ENCODE measurements at places on chromosomes 3 and 15.

GRCh38 chr15:70063980-70064379, 33.7 kb downstream of the TLE3 start:
- DNase-seq, result no peak

- DNase-seq, result no peak
Measured at GRCh38 chr3:183524476-183524875, 31.0 kb downstream of the KLHL6 start.

DNA sequence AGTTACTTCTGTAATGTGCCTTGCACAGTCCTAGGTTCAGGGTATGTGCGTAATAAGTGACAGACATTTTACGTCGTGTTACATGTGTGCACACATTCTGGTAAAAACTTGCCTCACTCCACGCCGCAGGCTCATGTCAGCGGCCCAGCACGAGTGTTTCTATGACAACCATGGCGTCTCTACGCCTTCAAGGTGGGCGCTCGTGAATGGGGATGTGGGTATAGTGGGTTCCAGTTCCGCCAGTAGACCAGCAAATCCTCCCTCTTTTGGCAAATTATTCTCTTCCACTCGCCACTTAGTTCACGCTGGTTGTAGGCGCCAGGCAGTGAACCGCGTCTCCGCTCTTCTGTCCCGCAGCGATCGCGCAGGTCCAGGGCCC, 40.3 kb downstream of the CHST14 start:
- DNase-seq, result no peak

- no peak for DNase-seq
Measured at GRCh38 chr15:52291204-52291603, 4.4 kb downstream of the MYO5C start.

GRCh38 chr3:42670670-42671069, 14.7 kb upstream of the KLHL40 start:
- no peak for DNase-seq

- no peak for DNase-seq
Measured at GRCh38 chr3:74812756-74813155, 198.3 kb upstream of the CNTN3 start.

GRCh38 chr3:164465172-164465571, 613.1 kb downstream of the SI start:
- no peak for DNase-seq

DNA sequence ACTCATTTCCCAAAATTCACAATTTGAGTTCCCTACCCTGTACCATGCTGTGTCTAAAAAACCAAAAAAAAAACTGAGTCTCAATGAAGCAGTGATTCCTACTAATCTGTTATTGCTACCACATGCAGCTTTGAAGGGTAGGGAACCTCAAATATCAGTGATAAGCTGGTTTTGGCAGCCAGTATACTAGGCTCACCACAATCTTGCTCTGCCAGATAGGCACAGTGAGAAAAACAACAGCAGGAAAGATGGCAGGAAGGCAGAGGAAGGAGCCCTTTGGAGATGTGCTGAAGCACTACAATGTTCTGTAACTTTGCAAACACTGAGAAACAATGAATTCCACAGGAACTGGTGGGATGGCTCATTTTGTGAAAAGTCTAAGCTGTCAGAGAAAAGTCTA, 96.9 kb upstream of the UBP1 start:
- no peak for DNase-seq

DNA sequence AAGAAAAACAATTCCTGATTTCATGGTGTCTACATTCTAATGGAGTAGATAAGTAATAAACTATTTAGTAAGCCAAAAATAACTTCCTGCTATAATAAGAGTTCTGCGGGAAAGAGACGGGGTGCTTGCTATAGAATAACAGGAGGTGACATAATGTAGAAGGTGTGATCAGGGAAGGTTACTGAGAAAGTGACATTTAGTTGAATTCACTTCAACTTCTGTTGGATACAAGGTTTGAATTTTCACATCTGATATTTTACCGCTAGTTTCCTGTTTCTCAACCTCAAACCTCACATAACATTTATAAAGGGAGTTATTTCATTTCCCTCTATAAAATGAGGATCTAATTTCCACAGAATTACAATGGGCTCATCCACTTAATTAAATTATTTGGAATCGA, 102.3 kb upstream of the GBE1 start:
- DNase-seq, result no peak

DNA sequence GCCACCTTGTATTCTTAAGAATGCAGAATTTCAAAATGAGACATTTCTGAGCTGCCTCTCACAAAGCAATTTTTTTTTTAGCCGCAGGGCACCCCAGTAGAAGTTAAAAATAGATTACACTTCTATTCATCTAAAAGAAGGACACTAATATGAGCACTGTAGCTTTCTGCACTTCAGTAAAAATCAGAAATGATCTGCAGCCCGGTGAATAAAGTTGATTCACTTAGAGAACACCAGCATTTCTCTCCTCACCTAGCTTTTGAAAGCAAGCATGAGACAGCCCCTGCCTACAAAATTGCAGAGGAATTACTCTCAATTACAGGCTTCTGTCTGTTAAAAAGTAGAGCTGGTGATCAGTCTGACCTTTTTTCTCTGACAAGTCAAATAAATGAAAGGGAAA, 1062.4 kb downstream of the FHIT start:
- DNase-seq, result no peak

DNA sequence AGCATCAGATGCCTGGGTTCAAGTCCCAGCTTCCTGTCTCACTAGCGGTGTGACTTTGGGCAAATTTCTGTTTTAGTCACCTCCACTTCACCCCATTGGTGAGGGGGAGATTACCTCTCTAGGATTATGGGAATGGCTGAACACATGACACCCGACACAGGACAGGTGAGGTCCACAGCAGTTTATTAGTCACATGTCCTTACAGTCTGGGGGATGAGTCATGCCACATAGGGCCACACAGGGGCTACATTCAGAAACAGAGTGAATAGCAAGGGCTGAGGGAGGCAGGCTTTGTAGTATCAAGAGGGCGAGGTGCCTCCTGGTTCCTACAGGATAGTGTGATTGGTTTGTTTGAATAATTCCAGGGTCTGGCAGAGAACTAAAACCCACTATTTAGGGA, 15.2 kb upstream of the ITGA11 start:
- no peak for DNase-seq

DNA sequence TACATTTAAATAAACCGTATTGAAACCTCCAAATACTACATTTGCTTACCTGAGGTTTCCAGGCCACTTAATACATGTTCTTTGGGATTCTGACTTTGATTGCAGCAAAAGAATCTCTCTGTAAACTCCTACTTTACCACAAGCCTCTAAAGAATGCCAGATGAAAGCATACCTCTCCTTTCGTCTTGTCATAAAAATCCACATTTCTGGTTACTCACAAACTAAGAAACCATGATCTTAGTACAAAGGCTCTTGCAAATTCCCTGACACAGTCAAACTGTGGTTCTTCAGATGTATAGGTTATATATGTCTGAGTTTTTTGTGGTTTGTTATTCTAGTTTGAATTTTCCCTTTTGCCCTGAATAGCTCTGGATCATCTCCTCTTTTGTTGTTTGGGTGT, 188.4 kb downstream of the RAP2B start:
- peak; percentile 11 for DNase-seq

DNA sequence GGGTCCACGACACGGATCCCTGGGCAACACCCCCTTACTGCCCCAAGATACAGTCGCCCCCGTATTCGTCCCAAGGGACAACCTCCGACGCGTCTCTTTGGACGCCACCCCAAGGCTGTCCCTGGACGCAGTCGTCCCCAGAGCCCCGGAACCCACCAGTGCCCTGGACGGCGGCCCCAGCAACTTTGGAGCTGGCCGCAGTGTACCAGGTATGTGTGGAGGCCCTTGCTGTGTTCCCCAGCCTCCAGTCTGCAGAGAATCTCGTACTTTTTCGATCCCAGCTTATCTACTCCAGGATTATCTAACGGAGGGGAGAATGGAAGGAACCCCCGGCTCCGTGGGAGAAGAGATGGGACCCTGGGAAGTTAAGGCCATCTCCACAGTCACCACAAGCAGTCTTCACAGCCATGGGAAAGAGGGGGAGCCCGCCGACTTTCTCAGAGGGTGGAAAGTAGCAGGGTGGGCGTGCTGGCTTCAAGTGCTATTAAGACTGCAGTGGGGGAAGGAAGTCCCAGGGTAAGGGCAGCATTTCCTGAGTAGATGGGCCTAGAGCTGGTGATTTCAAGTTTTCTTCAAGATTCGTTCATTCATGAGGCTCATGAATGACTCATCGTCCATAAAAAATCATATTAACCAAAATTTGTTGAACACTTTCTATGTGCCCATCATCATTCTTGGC, 1.1 kb downstream of the MESP2 start:
- no peak for DNase-seq

DNA sequence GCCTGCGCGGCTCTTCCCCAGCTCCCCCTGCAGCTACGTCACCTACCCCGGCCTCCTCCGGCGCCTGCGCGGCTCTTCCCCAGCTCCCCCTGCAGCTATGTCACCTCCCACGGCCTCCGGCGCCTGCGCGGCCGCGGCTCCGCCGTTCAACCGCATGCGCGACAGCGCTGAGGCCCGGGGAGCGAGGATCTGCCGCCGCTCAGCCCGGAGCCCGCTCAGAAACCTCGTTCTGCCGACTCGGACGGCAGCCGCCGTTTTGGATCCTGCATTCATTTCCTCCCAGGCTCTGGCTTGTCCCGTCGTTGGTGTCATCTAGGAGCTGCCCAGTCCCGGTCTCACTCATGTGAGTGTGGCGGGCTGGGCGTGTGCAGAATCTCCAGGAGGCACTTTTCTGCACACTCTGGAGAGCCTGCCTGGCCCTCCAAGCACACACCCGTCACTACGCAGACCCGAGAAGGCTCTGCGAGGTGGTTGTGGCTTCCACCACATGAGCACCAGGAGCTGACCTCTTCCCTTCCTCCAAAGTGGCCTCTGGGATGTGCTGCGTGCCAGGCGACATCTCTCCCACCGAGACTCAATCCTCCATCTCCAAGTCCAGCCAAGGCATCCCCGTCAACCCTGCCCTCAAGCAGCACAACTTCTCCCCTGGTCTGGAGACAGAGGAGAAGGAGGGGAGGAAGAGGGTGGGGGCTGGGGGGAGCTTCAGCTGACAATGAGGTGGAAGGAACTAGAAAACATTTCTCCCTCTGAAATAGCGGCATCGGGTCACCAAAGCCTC, 165.3 kb downstream of the CHSY1 start:
- DNase-seq, result no peak

- DNase-seq, result no peak
Measured at GRCh38 chr15:20340931-20341661, 200.5 kb downstream of the GOLGA6L6 start.

DNA sequence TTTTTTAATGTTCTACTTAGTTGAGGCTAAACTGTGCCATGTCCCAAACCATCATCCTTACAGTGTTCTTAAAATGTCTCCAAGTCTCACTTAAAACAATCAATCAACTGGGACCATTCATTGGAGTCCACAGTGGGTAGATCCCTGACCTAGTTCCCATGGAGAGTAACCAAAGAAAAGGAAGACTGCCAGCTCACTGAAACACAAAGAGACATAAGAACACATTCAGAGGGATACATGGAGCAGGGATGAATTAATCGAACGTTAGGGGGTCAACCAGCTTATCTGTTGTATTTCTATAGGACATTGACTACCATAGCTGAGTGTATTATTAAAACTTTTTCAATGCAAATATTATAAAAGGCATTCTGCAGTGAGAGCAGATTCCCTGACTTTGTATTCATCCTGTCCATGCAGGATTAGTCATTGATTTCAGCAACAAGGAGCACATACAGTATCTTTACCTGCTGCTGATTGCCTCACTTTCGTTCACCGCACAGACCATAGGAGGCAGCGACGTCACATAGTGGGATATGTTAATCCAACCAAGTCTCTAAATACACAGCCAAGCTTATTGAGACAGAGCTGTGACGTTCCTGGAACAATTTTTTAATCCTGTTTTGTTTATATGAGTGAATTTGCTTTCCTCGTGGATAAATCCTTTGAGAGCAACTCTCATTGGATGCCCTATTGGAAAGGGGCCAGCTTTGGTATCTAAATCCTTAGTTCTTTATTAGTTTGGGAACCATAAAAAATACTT, 364.9 kb upstream of the RBMS3 start:
- DNase-seq, result peak; percentile 70

GRCh38 chr3:229183-229661, 32.7 kb downstream of the CHL1 start:
- DNase-seq, result no peak

- peak; percentile 22 for DNase-seq
Measured at GRCh38 chr15:84982301-84982920, 755 bp downstream of the PDE8A start.

- DNase-seq, result no peak
Measured at GRCh38 chr15:39997031-39997430, 42.0 kb downstream of the SRP14 start.

- DNase-seq, result peak; percentile 36
Measured at GRCh38 chr3:133464573-133464972, 64.7 kb downstream of the BFSP2 start.

- no peak for DNase-seq
Measured at GRCh38 chr15:90836296-90836871, 32.0 kb upstream of the FURIN start.

DNA sequence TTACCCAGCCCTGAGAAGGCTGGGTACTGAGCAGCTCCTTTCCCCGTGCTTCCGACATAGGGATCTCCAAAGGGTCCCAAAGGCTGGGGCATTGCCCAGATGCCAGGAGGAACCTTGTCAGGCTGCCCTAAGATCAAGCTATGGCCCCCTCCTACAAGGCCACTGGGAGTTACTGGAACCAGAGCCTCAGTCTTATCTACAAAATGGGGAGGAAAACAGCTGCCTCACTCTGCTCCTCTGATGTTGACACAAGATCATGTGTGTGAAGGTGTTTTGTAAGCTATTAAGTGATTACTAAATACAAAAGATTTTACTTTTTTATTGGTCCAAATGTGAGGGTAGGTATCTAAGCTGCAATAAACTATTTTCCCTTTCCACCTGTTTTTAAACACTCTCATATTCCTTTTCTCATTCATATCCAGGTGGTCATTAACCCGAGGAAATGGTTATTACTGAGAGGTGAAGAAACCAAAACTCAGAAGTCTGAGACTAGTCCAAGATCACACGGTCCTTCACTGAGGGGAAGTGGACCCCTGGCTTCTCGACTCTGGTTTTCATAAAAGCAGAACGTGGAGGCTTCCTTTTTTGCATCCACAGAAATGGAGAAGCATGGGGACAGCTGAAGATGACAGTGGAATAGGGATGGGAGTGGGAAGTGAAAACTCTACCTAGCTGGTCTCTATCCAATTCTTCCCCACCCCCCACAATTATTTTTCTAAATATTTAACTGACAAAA, 1.7 kb downstream of the ARPIN start:
- DNase-seq, result no peak

DNA sequence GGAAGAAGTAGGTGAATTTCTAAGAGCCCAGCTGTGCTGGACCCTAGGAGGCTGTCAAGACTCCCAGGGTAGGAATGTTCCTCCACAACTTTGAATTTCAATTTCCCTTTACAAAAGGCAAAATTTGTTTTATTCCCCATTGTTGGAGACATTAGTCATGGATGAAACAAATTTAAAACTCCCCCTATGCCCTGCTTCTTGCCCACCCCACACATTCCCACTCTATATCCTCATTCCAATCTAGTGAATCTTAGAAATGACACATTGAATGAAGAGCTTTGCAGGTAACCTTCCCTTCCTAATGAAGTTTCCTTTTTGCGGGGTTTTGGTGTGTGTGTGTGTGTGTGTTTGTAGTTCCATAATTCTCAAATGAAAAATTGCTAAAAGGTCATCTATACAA, 72.6 kb downstream of the CCNL1 start:
- DNase-seq, result peak; percentile 60

GRCh38 chr3:49217688-49218470, 46.5 kb downstream of the KLHDC8B start:
- DNase-seq, result no peak

All from ACHN (cell line).